ENCODE measurements at places on chromosomes 1 and 21. TPM values are rescaled to one million over a fixed set of nuclear protein-coding genes. Genes with fewer than 3 reads are reported as not detected.
A peak's percentile ranks its signal among the peaks of the same experiment; 100 is the strongest.

DNA sequence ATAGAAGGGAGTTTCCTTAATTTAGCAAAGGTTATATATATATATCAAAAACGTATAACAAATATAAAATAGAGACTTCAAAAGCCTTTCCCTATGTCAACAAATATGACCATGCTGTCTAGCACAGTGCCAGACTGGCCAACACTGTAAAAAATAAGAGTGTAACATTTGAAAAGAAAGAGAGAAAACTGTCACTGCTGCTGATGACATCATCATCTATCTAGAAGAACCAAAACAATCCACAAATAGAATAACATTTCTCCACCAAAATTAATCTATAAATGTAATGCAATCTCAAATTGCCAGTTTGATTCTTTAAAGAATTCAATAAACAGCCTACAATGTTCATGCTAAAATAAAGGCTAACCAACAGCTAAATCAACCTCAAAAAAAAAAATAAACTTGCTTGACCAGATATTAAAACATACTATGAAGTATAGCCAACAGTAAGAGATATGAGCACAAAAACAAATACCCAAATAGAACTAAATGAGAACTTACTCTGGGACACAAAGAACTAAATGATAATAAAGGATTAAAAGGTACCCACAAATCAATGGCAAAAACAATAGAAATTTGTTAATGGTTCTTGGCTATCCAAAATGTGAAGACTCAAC, 50.2 kb downstream of the ENAH start:
- H3K27ac ChIP-seq = peak overlapping the region; percentile 40
- peaks cover 19% of the 10 kb centered on the region for H3K4me1 ChIP-seq

The LAPTM5 gene
- 114 TPM for total RNA-seq

DNA sequence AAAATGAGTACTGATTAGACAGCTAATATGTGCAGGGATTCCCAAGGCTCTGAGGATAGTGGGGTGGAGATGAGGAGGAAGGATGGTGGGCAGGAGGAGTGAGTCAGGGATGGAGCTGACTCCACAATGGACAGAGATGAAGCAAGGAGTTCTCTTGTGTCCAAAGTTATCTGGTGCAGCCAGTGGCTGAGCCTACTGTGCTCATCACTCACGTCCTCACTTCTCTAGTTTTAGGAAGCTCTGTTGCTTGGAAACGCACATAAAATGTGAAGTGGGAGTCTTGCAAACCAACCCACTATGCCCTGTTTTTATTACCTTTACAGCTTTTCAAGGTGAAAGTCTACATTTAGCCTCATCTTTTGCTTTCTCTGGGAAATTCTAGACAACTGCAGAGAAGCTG, 36.5 kb upstream of the SAMD13 start:
- H3K36me3 ChIP-seq = no peaks in the 10 kb centered on the region
- no peak overlapping the region for H3K27ac ChIP-seq
- H3K4me1 ChIP-seq = no peaks in the 10 kb centered on the region
- H3K4me3 ChIP-seq = no peak overlapping the region
- no peaks in the 10 kb centered on the region for H3K27me3 ChIP-seq
- DNase-seq = no peak

GRCh38 chr1:57003398-57004139, 37.8 kb upstream of the C8B start:
- no peaks in the 10 kb centered on the region for H3K27me3 ChIP-seq
- no peak for DNase-seq
- H3K36me3 ChIP-seq = no peaks in the 10 kb centered on the region
- H3K4me3 ChIP-seq = no peak overlapping the region

The SZRD1 gene
- 103 TPM for total RNA-seq

DNA sequence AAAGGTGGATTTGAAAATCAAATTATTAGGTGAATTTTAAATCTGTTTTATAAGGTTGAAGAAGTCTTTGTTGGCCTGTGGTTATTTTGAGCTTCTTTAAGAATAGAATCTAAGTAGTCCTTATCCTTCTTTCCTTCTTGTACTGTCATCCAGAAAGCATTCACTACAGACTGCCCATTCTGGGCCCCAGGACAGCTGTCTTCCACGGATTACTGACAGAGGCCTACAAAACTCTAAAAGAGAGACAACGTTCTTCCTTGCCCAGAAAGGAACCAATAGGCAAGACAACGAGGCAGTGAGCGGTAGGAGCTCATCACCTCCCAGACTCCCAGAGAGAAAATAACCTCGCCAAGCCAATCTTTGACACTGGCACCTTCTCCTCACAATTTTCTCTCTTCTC, 24.4 kb upstream of the PIGC start:
- DNase-seq = no peak
- no peak overlapping the region for H3K27ac ChIP-seq
- H3K4me3 ChIP-seq = no peak overlapping the region
- no peaks in the 10 kb centered on the region for H3K36me3 ChIP-seq
- no peaks in the 10 kb centered on the region for H3K4me1 ChIP-seq
- no peaks in the 10 kb centered on the region for H3K27me3 ChIP-seq

GRCh38 chr1:109133002-109133706, 19.2 kb downstream of the ELAPOR1 start:
- no peak overlapping the region for H3K27ac ChIP-seq
- H3K27me3 ChIP-seq = no peaks in the 10 kb centered on the region
- peaks cover 13% of the 10 kb centered on the region for H3K4me1 ChIP-seq
- no peaks in the 10 kb centered on the region for H3K36me3 ChIP-seq
- no peak for DNase-seq

- no peak for DNase-seq
- peaks cover 22% of the 10 kb centered on the region for H3K4me1 ChIP-seq
- H3K4me3 ChIP-seq = no peak overlapping the region
- H3K27me3 ChIP-seq = peaks cover 7% of the 10 kb centered on the region
These were observed 19.5 kb downstream of the PDE9A start for GRCh38 chr21:42672699-42673458.

DNA sequence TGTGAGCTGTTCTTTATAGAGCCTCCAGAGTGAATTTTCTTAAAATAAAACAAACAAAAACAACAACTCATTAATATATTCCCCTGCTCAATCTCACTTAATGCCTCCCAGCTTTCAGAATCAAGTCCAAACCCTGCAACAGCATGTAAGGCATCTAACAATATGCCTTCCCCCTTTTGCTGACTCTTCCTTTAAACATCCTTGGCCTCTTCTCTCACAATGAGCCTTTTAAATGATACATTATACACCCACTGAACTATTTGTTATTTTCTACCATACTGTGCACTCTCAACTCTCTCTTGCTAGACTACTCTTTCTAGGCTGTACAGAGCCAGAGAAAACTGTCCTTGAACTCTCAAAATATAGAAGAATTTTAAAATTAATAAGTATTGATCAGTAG, 115.2 kb upstream of the SNX7 start:
- H3K4me3 ChIP-seq = no peak overlapping the region
- no peaks in the 10 kb centered on the region for H3K4me1 ChIP-seq
- no peak for DNase-seq
- H3K36me3 ChIP-seq = no peaks in the 10 kb centered on the region

DNA sequence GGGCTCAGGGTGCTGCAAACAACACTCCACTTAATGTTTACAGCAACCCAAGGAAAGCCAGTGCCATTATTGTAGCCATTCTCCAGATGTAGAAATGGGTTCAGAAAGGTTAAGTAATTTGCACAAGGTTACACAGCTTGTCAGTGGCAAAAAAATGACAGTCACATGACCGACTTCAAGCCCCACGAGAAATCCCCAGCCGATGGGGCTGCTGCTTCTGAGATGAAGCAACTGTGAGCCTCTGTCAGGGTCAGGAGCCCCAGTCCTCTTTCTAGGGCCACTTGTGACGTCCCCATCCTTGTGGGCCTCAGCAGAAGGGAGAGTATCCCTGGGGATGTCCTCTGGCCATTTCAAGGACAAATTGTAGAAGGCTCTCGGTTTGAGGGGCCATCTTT, 54.8 kb downstream of the EDN2 start:
- H3K4me1 ChIP-seq = peaks cover 30% of the 10 kb centered on the region
- DNase-seq = no peak
- H3K36me3 ChIP-seq = no peaks in the 10 kb centered on the region
- H3K27ac ChIP-seq = no peak overlapping the region
- H3K27me3 ChIP-seq = no peaks in the 10 kb centered on the region

DNA sequence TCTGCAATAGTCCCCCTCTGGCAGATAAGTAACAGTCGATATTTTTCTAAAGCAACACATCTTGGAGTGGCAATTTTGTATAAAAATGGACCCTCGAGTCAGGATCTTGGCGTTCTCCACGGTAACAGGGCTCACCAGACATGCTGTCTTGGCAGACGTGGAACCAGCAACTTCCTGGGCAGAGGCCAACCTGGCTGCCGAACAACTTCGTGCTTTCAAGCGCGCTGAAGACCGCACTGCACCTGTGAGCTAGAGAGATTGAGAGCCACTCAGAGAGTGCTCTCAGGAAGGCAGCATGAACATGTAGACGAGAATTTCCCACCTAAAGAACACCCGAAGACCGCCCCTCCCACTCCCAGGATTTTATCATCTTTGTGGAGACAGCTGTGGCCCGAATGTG, 7.3 kb downstream of the C1orf174 start:
- no peak overlapping the region for H3K27ac ChIP-seq
- H3K4me3 ChIP-seq = no peak overlapping the region
- no peak for DNase-seq
- no peaks in the 10 kb centered on the region for H3K27me3 ChIP-seq

- H3K4me1 ChIP-seq = no peaks in the 10 kb centered on the region
- H3K27ac ChIP-seq = no peak overlapping the region
These were observed 84.2 kb downstream of the ERG start for GRCh38 chr21:38413958-38414548.

The ELF3 gene
- 0.12 TPM for total RNA-seq

GRCh38 chr1:151058692-151059091, 730 bp downstream of the CDC42SE1 start:
- no peaks in the 10 kb centered on the region for H3K27me3 ChIP-seq
- H3K36me3 ChIP-seq = peaks cover 14% of the 10 kb centered on the region
- peaks cover 39% of the 10 kb centered on the region for H3K4me1 ChIP-seq
- H3K27ac ChIP-seq = peak overlapping the region; percentile 96
- H3K4me3 ChIP-seq = peak overlapping the region; percentile 84

DNA sequence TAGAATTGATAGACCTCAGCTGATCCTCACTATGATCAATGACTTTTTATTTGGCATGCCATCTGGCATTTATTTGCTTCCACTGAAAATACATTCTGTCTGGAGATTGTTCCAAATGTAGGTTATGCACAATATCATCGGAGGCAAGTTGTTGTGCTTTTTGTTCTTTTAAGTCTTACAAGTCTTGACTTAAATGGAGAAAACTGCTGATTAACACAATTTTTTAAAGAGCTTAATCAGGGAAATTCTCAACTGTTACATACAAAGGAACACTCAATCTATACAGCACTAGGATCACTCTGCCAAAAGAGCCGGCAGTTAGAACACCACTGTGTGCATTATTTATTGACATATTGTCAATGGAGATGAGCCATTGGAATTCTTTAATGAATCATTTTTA, 19.2 kb downstream of the CYYR1 start:
- H3K36me3 ChIP-seq = no peaks in the 10 kb centered on the region
- H3K27ac ChIP-seq = no peak overlapping the region

The LCE2B gene
- not detected for total RNA-seq

Data from heart right ventricle (tissue), 16 donors.